ENCODE measurements at places on chromosomes 7 and 10. TPM values are rescaled to one million over a fixed set of nuclear protein-coding genes. Genes with fewer than 3 reads are reported as not detected.
A peak's percentile ranks its signal among the peaks of the same experiment; 100 is the strongest.

ZNF467 gene
- 4.1 TPM for total RNA-seq

ABCB4 gene
- total RNA-seq, result not detected

DNA sequence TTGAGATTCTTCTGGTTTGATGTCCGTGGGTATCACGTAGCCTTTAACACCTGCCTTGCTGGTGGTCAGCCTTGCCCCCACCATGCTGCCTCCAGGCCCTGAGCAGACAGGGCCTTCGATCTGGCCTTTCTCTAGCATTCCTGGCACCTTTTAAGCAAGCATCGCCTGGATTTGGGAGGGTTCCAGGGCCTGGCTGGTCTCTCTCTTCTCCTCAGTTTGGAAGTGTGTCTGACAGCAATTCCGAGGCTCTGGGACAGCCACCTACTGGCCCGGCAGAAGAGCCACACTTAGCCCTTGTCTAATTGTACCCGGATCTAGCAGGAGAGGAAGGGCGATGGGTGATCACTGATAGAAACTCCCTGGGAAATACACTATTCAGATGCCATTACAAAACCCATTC, 441.3 kb upstream of the MKI67 start:
- H3K36me3 ChIP-seq, result no peaks in the 10 kb centered on the region
- no peak overlapping the region for H3K27ac ChIP-seq
- H3K4me1 ChIP-seq, result no peaks in the 10 kb centered on the region
- no peak for DNase-seq

- no peaks in the 10 kb centered on the region for H3K27me3 ChIP-seq
- H3K4me3 ChIP-seq, result no peak overlapping the region
- no peak for DNase-seq
- H3K36me3 ChIP-seq, result no peaks in the 10 kb centered on the region
Measured at GRCh38 chr10:30784897-30785605, 155.5 kb upstream of the LYZL2 start.

DNA sequence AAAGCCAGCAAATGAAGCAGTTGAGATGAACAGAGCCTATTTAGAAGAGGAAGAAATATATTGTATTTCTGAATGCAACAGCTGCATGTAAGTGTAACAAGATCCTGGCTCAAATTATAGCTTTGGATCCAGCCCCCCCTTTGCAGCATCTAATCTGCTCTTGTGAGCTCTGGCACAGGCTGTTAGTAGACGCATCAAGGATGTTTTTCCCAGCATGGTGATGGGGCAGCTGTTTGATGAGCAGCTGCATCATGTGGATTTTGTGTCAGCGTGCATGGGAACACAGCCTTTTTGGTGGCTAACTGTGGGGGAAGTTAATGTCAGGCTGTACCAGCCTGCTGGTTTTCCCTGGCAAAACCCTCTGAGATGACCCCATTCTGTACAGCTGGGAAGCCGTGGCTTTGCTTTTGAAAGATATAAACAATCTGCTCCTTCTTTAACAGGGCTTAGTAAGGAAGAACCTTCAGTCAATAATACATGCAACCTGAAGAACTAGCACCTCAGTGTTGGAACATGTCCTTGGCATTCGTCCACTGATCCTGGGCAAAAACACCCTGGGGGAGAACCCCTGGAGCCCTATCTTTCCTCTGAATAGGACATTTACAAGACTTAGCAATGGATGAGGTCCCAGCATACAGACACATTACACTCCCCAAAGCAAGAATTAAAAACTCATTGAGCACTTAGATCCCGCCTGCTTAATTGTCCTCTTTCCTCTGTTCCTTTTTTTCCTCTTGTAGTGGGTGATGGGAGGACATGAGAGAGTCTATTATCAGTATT, 70.6 kb downstream of the NPS start:
- no peaks in the 10 kb centered on the region for H3K4me1 ChIP-seq
- no peaks in the 10 kb centered on the region for H3K36me3 ChIP-seq
- H3K4me3 ChIP-seq, result no peak overlapping the region
- H3K27me3 ChIP-seq, result peaks cover 18% of the 10 kb centered on the region
- DNase-seq, result no peak

DNA sequence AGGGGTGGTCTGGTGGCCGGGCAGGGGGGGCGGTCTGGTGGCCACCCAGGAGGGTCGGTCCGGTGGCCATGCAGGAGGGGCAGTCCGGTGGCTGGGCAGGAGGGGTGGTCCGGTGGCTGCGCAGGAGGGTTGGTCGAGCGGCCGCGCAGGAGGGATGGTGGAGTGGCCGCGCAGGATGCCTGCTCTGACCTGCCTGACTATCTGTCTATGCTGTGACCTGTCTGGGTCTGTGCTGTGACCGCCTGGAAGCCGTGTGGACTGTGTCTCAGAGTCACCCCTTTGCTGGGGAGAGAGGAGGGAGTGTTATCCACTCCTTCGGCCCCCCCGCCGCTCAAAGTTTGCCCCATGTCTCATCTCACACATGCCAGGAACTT, 113.2 kb downstream of the ACTR3B start:
- H3K27ac ChIP-seq, result no peak overlapping the region
- no peaks in the 10 kb centered on the region for H3K36me3 ChIP-seq
- no peak for DNase-seq
- H3K27me3 ChIP-seq, result no peaks in the 10 kb centered on the region
- no peaks in the 10 kb centered on the region for H3K4me1 ChIP-seq

DNA sequence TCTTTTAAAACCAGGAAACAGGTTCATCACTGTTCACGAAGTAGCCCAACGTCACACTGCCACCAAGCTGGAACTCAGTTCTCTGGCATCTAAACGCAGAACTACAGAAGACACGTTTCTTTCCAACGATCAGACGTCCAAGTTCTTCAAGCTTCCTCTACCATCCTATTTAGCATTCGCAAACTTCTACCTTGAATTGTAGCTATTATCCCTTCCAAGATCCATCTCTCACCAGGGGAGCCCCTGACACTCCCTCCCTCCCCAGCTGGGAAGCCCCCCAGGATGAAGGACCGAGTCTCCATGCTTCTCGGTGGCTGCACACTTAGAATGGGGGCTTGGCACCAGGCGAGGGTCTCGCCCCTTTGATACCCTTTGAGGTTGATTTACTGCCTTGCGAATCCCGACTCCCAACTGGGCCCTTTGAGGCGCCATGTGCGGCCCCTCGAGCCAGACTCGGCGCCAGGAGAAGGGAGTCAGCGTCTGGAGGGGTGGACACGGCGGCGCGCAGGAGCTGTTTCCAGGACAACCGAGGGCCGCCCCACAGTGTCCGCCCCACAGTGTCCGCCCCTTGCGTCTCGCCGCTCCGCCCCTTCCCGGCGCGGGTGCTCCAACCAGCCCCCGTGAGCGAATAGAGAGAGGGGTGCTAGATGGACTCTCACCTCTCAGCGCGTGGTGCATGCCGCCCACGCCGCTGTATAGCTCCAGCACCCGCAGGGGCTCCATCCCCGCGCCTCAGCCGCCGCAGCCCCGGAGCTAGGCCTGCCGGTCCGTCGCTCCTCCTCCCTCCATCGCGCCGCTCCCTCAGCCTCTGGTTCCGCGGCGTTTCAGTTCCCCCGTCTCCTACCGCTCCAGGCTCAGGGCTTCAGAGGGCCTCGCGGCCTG, at the start of gene TRDMT1:
Gene TRDMT1 (minus strand): TSS at position 761 of the 882 bp plus-strand sequence. CDS start 38 bp downstream, at position 723.
- no peaks in the 10 kb centered on the region for H3K27me3 ChIP-seq
- peak; percentile 55 for DNase-seq
- H3K4me1 ChIP-seq, result peaks cover 14% of the 10 kb centered on the region
- H3K4me3 ChIP-seq, result peak within 1 kb of the TSS; percentile 80
- H3K36me3 ChIP-seq, result no peaks in the 10 kb centered on the region

DNA sequence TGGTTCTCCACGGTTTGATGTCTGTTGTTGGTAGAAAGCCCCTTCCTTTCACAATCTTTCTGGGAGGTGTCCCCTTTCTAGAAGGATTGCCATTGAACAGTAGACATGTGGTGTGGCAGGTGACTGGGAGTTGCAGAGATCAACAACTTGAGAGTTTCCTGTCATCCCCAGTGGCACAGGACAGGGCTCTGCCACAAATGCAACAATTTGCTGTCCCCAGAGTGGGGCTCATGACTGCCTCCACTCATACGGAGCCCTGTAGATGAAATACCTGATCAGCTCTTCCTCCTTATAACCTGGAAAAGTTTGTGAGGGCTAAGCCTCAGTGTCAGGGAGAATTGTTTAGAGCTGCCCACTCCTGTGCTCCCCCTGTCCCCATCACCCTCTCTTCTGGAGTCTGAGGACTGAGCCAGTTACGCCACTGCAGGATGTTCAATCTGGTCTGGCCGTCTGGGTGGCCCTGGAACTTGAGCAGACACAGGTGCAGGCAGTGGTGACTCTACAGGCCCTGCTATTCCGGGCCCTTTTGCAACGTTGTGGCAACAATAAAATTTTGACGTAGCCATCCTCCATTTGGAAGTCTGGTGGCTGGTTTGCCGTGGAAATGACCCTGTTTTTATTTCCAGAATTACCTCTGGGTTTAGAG, 6.5 kb downstream of the DBNL start:
- peaks cover 25% of the 10 kb centered on the region for H3K4me1 ChIP-seq
- no peaks in the 10 kb centered on the region for H3K27me3 ChIP-seq
- H3K4me3 ChIP-seq, result no peak overlapping the region
- peaks cover 33% of the 10 kb centered on the region for H3K36me3 ChIP-seq
- DNase-seq, result no peak

GRCh38 chr10:83371696-83372490, 767.4 kb upstream of the GHITM start:
- H3K27ac ChIP-seq, result no peak overlapping the region
- no peak for DNase-seq
- H3K27me3 ChIP-seq, result no peaks in the 10 kb centered on the region
- H3K4me1 ChIP-seq, result no peaks in the 10 kb centered on the region

GRCh38 chr7:220151-220841, 27.9 kb downstream of the FAM20C start:
- DNase-seq, result no peak
- no peak overlapping the region for H3K27ac ChIP-seq
- H3K27me3 ChIP-seq, result no peaks in the 10 kb centered on the region
- H3K4me3 ChIP-seq, result no peak overlapping the region

- no peaks in the 10 kb centered on the region for H3K4me1 ChIP-seq
- no peaks in the 10 kb centered on the region for H3K36me3 ChIP-seq
- no peaks in the 10 kb centered on the region for H3K27me3 ChIP-seq
- no peak overlapping the region for H3K4me3 ChIP-seq
- DNase-seq, result peak; percentile 43
Measured at GRCh38 chr10:125284875-125285597, 124.7 kb upstream of the CTBP2 start.

GRCh38 chr7:136086712-136087111, 109.6 kb upstream of the MTPN start:
- peak; percentile 70 for DNase-seq
- H3K27me3 ChIP-seq, result peaks cover 28% of the 10 kb centered on the region
- no peaks in the 10 kb centered on the region for H3K36me3 ChIP-seq
- H3K4me1 ChIP-seq, result no peaks in the 10 kb centered on the region
- H3K4me3 ChIP-seq, result peak overlapping the region; percentile 61

FKBP9 gene
- total RNA-seq, result 62.3 TPM

- H3K36me3 ChIP-seq, result no peaks in the 10 kb centered on the region
- H3K4me1 ChIP-seq, result peaks cover 6% of the 10 kb centered on the region
- H3K4me3 ChIP-seq, result no peak overlapping the region
- H3K27ac ChIP-seq, result no peak overlapping the region
- H3K27me3 ChIP-seq, result no peaks in the 10 kb centered on the region
Measured at GRCh38 chr10:65194126-65194525, 1672.9 kb downstream of the REEP3 start.

FAM13C gene
- 0.63 TPM for total RNA-seq

- peaks cover 23% of the 10 kb centered on the region for H3K4me1 ChIP-seq
- peak overlapping the region; percentile 82 for H3K27ac ChIP-seq
- DNase-seq, result peak; percentile 95
- H3K27me3 ChIP-seq, result no peaks in the 10 kb centered on the region
- H3K4me3 ChIP-seq, result peak overlapping the region; percentile 51
- H3K36me3 ChIP-seq, result no peaks in the 10 kb centered on the region
Measured at GRCh38 chr7:115146148-115146547, 224.3 kb downstream of the MDFIC start.

- no peaks in the 10 kb centered on the region for H3K27me3 ChIP-seq
- H3K4me3 ChIP-seq, result no peak overlapping the region
- peaks cover 14% of the 10 kb centered on the region for H3K4me1 ChIP-seq
- H3K36me3 ChIP-seq, result no peaks in the 10 kb centered on the region
- H3K27ac ChIP-seq, result no peak overlapping the region
Measured at GRCh38 chr7:18572154-18572553, 76.6 kb downstream of the HDAC9 start.

GRCh38 chr7:94127026-94127425, 122.9 kb upstream of the BET1 start:
- peaks cover 13% of the 10 kb centered on the region for H3K27me3 ChIP-seq
- no peaks in the 10 kb centered on the region for H3K36me3 ChIP-seq
- peaks cover 9% of the 10 kb centered on the region for H3K4me1 ChIP-seq
- H3K4me3 ChIP-seq, result no peak overlapping the region
- no peak overlapping the region for H3K27ac ChIP-seq

- H3K4me1 ChIP-seq, result peaks cover 11% of the 10 kb centered on the region
- no peaks in the 10 kb centered on the region for H3K27me3 ChIP-seq
- no peak overlapping the region for H3K27ac ChIP-seq
- peaks cover 18% of the 10 kb centered on the region for H3K36me3 ChIP-seq
Measured at GRCh38 chr10:49508249-49508648, 30.7 kb downstream of the ERCC6 start.

DNA sequence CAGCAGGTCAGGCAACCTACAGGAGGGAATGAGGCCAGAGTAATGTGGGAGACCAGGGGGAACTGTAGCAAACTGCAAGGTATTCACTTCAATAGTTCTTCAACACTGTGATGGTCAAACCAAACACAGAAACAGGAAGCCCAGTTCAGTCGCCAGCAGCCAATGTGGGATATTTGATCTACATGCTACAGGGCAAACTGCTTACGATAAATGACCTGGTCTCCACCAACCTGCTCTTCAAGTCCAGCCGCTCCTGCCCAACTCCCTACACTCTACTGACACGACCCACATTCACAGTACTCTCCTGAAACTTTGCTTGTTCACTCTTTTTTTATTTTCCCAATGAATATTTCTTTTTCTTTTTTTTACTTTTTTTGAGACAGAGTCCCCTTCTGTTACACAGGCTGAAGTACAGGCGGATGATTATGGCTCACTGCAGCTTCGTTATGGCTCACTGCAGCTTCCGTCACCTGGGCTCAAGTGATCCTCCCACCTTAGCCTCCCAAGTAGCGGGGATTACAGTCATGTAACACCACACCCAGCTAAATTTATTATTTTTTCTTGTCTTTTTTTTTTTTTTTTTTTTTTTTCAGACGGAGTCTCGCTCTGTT, 42.1 kb downstream of the MDH2 start:
- peak overlapping the region; percentile 96 for H3K27ac ChIP-seq
- peaks cover 61% of the 10 kb centered on the region for H3K4me1 ChIP-seq

DNA sequence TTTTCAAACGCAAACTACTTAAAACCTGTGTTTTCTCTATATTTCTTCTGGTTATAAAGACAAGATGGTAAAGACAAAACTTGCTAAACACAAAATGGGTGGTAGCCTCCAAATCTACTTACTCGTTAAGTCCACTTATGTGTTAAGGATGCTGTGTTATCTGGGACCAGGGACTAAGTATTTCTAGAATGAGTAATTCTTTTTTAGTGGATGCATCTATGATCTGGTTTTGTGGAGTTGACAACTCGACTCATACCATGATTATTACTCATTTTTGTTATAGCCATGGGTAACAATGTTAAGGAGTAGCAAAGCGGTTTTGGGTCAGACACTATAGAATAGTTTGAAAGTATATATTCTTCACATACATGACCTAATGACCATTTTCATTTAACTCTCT, 239.5 kb upstream of the FOXP2 start:
- H3K36me3 ChIP-seq, result no peaks in the 10 kb centered on the region
- H3K4me1 ChIP-seq, result no peaks in the 10 kb centered on the region
- peak; percentile 4 for DNase-seq
- no peaks in the 10 kb centered on the region for H3K27me3 ChIP-seq
- H3K27ac ChIP-seq, result no peak overlapping the region
- H3K4me3 ChIP-seq, result no peak overlapping the region

GRCh38 chr7:41448104-41448503, 254.8 kb downstream of the INHBA start:
- no peak overlapping the region for H3K4me3 ChIP-seq
- no peak overlapping the region for H3K27ac ChIP-seq
- peak; percentile 16 for DNase-seq
- H3K27me3 ChIP-seq, result no peaks in the 10 kb centered on the region
- peaks cover 10% of the 10 kb centered on the region for H3K4me1 ChIP-seq
- no peaks in the 10 kb centered on the region for H3K36me3 ChIP-seq

All from PC-3 (cell line).